ENCODE measurements at places on chromosomes 4 and X.

DNA sequence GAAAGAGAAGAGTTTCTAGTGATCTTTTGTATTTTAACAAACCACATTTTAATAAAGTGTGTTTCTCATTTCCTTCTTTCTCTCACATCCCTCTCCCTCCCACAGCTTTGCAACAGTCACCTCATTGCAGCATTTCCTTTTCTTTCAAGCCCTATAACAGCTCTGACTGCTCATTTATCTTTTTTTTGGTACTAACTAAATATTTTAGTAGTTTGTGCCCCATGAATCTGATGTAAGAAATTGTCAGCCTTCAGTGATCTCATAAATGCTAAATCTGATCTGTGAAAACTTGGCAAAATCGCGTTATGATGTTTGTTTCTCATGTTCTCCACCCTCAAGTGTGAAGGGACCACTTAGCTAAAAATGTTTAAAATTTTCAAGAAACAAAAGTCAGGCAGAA lies 258.5 kb upstream of the SLIT2 start:
- no peak for DNase-seq

DNA sequence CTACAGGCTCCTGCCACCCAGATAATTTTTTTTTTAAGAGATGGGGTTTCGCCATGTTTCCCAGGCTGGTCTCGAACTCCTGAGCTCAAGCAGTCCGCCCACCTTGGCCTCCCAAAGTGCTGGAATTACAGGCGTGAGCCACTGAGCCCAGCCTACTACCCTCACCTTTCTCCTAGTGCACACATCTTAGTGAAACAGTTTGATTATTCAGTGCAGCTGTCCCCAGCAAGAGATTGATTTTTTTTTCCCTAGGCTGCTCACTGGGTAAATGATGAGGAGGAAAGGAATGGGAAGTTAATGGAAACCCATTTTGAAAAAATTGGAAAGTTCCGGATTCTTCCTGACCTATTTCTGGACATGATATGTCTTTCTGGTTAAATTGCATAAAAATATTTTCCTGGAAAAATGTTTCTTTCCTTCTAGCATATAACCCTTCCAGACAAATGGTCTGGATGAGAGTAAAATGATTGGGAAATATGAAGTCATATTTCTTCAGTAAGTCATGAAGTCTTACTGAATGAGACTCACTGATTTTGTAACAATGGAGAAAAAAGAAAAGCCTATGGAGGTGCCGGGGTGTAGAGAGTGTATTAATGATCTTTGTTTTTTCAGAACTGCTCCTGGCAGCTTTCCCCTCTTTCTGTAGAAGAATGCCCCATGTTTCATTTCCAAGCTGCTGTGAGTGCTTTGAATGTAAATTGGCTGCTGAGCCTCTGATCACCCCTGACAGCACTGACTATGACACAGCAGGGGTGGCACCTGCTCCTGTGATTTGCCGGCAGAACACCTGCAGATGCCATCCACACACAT lies 19.5 kb upstream of the ZNF41 start:
- no peak for DNase-seq

- DNase-seq = no peak
Measured at GRCh38 chrX:153807976-153808375, 13.5 kb downstream of the SSR4 start.

GRCh38 chr4:53015681-53016080 lies 153.6 kb downstream of the RASL11B start:
- DNase-seq = no peak

GRCh38 chr4:77579406-77580076 lies 26.1 kb upstream of the CXCL13 start:
- no peak for DNase-seq

- no peak for DNase-seq
Measured at GRCh38 chr4:73067971-73068394, 1.5 kb downstream of the COX18 start.

- no peak for DNase-seq
Measured at GRCh38 chrX:104351173-104351769, 96.5 kb upstream of the ESX1 start.

DNA sequence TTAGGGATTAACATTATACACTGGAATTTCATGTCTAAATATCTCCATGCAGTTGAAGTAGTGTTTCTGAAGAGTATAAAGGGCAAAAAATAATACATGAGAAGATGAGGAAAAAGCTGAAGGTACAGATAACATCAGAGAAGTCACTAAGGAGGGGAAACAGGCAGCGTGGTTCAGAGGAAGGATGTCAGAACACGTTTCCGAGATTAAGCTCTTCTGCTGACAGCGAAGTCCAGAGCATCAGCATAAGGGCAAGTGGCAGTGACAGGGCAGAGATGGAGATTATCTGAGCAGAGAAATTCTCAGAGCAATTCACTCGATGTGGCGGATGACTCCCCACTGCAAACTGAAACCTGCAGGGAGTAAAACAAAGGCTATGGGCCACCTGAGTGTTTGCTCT lies 443.2 kb upstream of the FRG1 start:
- DNase-seq = no peak

DNA sequence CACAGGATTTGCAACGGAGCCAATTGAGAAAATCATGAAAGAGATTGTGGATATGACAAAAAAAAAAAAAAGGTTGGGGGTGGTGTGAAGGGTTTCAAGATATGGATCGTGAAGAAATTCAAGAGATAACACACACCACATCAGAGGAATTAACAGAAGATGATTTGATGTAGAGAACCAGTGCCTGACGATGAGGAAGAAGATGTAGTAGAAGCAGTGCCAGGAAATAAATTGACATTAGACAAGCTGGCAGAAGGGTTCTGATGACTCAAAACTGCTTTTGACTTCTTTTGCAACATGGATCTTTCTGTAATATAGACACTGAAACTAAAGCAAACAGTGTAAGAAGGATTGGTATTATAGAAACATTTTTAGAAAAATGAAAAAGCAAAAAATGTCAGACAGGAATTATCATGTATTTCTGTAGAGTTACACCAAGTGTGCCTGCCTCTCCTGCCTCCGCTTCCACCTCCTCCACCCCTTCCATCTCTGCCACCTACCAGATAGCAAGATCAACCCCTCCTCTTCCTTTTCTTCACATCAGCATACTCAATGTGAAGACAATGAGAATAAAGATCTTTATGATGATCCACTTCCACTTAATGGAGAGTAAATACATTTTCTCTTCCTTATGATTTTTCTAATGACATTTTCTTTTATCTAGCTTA lies 127.5 kb upstream of the OTUD4 start:
- no peak for DNase-seq

DNA sequence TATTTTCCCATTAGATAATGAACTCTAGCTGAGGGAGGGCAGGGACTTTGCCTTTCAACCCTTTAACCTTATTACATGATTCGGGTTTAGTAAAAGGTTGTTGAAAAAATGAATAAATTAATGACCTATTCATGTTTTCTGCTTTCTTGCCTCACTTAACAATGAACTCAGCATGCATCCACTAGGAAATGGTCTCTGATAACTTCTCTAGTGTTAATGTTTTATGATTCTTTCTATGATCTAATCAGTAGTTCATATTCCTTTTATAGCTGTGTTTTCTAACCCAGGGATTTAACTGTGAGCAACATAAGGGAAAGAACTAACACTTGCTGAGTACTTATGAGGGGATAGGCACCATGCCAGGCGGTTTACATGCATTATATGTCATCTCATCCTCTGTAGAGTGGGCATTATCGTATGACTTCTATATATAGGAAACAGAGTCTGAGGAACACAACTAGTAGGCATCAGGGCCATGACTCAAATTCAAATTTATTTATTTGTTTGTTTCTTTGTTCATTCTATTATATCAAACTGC lies 236.7 kb upstream of the MAB21L2 start:
- DNase-seq = no peak

GRCh38 chr4:94534401-94535312 lies 82.9 kb downstream of the PDLIM5 start:
- DNase-seq = no peak

GRCh38 chr4:6221851-6222760 lies 21.8 kb upstream of the JAKMIP1 start:
- no peak for DNase-seq

- DNase-seq = no peak
Measured at GRCh38 chrX:16807976-16808542, 21.8 kb downstream of the TXLNG start.

GRCh38 chr4:61630548-61630947 lies 430.4 kb downstream of the ADGRL3 start:
- DNase-seq = no peak

DNA sequence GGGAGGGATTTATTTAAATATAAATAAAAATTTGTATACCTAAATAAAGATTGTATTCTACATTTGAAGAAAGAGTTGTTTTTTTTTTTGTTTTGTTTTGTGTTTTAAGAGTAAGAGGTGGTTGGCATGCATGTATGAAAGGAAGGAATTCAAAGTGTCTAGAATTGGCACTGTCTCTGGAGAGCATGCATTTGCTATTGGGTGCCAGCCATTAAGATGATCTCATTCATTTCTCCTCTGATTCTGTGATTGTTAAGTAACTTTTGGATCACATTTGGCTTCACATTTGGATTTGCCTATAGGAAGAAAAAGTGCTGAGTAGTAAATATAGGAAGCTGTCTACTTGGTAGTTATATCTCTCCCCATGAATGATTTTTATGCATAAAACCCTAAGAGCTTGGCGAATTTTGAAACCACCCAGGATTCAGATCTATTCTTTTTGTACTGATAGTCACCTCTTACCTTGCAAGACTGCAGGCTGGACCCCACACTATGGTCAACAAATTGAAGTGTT lies 7.8 kb upstream of the BOD1L1 start:
- DNase-seq = no peak

DNA sequence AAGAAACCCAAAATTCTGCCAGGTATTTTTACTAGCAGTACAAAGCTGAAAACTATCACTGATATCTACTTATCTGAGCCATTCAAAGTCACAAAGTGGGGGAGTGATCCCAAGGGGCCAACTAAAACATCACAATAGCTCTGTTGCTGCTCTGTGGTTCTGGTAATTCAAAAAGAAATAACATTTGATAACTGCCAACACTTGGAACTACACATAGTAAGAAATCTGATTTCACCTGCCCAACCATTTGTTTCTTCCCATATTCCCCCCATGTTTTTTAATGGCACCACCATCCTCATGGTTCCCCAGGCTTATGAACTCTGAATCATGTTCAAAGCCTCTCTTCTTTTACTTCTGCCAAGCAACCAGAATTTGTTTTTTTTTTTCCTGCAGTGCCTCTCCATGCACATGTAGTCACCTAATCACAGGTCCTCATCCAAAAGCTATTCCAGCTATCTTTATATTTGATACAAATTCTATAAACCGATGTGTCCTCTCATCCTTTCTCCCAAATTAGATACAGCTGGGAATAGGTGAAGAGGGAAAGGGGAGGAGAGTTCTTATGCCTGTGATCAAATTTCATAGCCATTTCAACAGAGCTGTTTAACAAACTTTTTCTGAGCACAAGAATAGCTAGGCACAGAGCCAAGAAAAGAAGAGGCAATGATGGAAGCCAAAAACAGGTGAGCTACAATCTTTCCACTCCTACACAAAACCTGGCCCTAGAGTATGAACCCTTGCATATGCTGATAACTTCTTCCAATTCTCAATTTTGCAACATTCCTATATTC lies 7.7 kb downstream of the AMMECR1 start:
- no peak for DNase-seq

DNA sequence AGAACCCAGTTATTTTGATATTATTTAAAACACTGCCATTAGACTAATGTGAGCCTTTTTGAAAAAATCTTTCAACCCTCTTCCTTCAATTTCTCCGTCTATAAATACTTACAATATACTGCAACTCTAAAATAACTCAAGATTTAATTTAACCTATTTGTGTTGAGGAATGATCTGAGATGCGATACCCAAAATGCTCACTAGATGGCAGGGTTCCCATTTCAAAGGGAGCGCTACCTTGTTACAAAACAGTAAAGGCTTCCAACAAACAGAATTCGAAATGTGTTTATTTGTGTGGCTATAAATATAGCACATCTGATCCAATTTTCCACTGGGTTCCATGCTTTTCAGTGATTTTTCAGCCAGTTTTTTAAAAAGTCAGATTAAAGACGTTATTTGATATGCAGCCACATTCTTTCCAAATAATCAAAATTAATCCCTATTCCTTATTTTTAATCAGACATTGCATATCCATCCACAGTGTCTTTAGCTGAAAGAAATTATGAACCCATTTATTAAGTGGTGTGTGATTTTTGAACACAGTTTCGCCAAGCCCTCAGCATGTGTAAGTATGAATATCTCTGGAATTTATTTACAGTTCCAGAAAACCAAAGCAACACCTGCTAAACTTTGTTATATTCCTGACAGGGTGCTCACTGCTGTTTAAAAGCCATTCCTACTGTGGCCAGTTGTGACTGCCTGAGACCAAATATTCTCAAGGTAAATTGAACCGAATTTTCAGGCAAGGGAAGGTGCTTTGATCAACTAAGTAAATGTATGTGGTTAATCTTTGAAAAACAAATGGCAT lies 668.0 kb upstream of the LCORL start:
- no peak for DNase-seq

DNA sequence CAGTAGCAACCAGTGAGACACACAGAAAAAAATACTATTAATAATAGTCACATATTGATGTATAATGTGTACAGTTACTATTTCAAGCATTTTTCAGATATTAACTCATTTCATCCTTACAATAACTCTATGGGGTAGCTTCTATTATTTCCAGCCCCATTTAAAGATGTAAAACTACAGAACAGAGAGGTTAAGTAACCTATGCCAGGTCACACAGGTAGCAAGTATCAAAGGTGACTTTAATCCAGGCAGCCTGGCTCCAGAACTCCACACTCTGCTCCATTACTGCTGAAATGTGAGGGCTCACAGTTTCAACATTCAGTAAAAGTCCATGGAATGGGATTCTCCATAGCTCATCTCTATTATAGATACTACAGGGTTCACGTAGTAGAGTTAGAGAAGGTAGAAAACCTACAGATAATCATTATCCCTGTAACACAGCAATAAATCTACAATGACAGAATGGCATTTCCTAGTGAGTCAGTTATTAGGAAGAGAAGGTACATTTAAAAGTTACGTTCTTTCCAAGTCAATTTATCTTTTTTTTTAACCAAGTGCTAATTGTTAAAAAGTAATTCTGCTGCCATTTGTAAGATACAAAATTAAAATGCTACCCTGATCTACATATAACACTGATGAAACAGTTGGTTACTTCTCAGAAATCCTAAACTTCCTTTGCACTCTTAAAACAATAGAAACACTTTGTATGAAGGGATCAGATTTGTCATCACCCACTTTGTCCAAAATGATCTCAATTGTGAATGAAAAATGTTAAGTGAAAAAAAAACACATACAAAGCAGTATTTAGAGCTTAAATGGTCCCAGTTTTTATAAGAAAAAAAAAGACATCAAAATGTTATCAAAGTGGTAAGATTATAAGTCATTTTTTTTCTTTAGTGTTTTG lies 18.7 kb downstream of the RELL1 start:
- DNase-seq = no peak
